ENCODE measurements at places on chromosomes 7 and 10.

- DNase-seq = no peak
These were observed 21.1 kb downstream of the C7orf33 start for GRCh38 chr7:148611692-148612091.

DNA sequence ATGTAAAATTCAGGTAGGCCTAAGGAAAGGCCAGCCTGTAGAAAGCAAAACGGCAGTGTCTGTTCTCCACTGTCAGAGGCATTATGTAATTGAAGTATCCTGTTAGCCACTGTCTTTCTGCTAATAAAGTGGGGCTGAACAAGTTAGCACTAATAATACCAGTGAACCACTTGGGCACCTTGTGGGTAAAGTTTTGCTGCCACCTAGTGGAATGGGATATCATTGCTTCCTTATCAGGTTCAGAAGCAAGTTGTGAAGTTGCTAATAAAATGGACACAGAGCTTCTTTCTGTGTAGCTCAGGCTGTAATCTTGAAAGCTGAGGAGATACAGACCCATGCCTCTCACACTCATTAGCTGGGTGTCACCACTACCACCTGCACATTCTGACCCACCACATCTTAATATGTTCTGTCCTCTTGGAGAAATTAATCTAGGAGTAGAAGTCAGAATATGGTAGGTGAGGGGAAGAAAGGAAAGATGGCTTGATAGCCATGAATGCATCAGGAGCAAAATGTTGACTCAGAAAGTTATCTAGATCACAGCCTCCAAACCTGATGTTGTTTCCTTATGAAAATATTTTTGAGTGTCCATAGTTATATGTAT is 175.1 kb downstream of the SEPTIN7 start:
- no peak for DNase-seq

DNA sequence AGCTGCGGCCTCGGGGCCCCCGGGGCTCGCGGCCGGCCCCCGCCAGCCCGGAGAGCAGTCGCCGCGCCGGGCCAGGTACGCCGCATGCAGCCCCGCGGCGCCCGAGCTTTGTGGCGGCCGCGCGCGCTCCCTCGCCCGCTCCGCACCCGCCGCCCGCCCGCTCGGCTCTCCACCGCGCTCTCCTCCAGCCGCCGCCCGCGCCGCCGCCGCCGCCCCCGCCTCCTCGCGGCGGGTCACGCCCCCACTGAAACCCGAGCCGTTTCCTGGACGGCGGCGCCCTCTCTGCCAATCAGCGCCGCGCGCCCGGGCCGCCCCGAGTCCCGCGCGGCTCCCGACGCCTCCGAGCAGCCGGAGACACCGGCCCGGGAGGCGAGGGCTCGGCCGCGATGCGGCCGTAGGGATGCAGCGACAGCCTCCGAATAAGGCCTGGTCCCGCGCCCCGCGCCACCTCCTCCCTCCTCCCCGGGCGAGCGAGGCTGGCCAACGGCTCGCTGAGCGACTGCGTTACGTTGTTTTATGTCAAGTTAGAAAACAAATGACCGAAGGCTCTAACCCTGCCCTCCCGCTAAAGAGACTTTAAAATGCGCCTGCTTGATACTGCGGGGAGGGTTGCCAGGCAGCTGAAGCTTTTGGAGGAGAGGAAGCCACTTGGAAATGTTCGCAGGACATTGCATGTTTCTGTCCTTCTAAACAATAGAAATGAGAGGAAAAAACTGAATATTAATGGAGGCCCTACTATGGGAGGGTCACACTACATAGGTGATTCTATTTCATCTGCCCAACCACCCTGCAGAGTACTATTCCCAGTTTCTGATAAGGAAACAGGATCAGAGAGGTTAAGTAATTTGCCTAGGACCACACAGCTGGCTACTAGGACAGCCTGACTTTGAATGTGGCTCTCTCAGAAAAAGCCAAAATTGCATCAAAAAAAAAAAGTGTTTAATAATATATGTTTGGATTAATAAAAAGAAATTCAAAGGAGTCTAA is at the start of gene FGFR2:
Gene FGFR2 (minus strand): TSS at position 182 of the 987 bp plus-strand sequence. CDS start 4,627 bp downstream, outside the sequence.
- DNase-seq = peak; percentile 56

GRCh38 chr10:51700228-51700817 is 928 bp upstream of the CSTF2T start:
- DNase-seq = no peak

DNA sequence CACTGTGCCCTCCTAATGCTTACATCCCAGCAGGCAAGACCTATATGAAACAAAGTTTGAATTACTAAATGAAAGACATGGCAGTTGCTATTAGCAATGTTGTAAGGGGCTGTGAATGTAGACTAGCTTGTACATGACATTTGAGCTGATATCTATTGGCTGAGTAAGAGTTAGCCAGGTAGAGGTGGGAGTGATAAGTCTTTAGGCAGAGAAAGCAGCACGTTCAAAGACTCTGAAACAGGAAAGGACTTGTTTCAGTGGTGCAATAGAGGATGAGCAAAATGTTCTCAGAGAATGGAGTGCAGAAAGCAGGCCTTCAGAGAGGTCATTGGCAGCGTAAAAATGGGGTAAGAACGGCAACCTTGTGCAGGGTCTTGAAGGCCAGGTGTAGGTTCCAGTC is 687.6 kb downstream of the AUTS2 start:
- DNase-seq = no peak

DNA sequence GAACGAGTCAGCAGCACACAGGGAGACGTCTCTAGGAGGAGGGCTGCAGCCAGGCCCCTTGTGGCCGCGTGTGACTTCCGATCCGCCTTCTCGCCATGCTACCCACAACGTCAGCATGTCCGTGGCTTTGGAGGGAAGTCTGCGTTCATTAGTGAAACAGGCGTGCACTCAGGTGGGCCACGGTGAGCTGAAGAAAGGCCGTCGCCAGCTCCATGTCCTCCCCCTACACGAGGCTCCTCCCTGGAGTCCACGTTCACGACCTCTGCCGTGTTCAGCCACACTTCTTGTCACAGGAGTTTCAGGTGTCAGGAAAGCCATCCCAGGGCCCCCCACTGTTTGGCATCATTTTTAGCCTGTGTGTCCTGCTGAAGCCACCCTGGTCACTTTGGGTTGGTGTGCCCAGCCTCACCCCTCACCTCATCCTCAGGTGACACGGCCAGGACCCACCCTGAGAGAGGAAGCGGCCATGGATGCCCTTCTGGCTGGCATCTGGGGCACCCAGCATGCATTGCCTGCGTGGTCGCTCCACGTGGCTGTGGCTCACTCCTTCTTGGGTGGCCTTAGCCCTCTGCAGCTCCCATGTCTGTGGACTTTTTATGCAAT is 310.6 kb upstream of the SHH start:
- DNase-seq = no peak

DNA sequence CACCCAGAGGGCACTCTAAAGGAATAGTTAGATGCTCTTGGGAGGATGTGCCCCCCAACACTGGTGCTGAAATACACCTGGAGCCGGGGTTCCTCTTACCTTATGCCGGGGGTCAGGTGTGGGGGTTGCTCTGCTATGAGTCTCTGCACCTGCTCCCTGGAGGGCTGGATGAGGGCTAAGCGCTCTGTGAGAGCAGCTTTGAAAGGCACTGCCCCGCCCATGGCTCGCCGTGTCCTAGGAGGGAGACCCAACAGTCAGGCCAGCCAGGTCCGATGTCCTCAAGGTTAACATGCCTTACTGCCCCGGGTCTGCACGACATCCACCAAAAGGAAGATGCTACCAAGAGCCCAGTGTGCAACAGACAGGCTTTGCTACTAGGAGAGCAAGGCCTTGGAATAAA is 31.7 kb downstream of the PSPH start:
- no peak for DNase-seq

GRCh38 chr10:70588859-70589570 is 13.5 kb downstream of the PRF1 start:
- no peak for DNase-seq

DNA sequence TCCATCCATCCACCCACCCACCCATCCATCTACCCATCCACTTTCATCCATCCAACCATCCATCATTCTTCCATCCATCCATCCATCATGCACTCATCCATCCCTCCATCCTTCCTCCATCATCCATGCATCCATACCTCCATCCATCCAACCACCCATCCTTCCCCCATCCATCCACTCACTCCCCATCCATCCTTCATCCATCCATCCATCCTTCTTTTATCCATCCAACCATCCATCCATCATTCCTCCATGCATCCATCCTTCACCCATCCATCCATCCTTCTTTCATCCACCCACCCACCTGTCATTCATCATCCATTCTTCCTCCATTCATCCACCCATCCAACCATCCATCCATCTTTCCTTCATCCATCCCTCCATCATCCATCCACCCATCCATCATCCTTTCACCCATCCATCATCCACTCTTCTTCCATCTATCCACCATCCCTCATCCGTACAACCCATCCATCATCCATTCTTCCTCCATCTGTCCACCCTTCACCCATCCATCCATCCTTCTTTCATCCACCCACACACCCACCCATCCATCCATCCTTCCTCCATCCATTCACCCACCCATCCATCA is 428.2 kb downstream of the DNAJB6 start:
- no peak for DNase-seq

- no peak for DNase-seq
These were observed 513.6 kb downstream of the HTR7 start for GRCh38 chr10:90344226-90344625.

DNA sequence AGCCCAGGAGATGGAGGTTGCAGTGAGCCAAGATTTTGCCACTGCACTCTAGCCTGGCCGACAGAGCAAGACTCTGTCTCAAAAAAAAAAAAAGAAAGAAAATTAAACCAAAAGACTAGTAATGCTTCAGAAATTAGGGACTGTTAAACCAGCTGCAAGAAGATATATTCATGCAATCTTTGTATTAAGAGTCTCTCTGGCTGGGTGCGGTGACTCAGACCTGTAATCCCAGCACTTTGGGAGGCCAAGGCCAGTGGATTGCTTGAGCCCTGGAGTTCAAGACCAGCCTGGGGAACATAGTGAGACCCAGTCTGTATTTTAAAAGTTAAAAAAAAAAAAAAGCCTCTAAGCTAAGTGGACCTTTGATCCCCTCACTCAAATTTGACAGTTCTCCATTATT is 2.5 kb upstream of the HNRNPF start:
- no peak for DNase-seq

- DNase-seq = no peak
These were observed 530 bp upstream of the ANXA7 start for GRCh38 chr10:73414230-73414945.

DNA sequence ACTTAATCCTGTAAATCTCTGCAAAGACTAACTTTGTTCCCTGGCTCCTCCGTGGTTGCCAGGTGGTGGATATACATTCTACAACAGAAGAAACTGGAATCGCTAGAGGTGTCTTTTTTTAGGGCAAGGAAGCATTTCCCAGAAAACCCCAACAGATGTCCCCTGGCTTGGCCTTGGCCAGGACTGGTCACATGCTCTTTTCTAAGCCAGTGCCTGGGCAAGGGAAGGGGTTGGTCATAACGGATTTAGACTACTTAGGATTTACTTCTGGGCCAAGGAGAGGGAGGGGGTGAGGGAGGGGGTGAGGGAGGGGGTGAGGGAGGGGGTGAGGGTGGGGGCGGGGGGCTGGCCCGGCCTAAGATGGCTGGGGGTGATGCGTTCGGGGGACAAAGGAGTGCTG is 105.7 kb downstream of the SNX10 start:
- DNase-seq = no peak

GRCh38 chr10:43969506-43969905 is 320.8 kb upstream of the ZNF32 start:
- DNase-seq = no peak

- DNase-seq = no peak
These were observed 75.1 kb downstream of the LYZL2 start for GRCh38 chr10:30554440-30554825.

DNA sequence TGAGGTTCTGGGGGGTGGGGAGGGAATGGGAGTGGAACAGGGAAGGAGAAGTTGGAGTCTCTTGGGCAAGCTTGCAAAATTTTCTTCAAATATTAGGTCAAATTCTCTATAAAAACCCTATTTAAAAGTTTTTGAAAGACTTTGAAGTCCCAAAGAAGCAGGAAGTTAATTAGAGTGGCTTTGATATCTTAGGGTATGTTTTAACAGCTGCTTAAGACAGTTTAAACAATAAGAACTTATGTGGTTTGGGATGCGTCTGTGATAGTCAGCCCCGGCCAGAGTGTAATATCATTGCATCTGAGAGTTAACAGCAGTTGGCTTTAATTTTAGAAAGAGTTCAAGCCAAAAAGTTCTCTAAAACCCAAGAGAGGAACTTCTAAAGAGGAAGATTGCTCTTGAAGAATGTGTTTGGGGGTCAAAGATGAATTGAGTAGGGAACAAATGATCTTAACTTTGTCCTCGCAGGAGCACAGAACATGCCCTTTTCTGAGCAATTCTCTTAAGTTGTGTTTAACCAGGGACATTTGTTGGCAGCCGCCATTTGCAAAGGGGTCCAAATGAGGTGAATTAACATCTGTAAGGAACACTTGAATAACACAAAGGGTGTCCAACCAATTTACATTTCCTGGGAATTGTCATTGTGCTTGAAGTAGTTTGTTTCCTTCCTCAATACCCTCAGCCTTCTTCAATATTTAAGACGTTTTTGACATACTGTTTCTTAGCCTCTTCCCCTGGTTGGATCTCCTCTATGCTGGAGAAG is 182.4 kb downstream of the PTEN start:
- no peak for DNase-seq

GRCh38 chr10:50550291-50550839 is 73.4 kb downstream of the SGMS1 start:
- no peak for DNase-seq

GRCh38 chr10:77581738-77582137 is 55.9 kb downstream of the KCNMA1 start:
- DNase-seq = no peak

DNA sequence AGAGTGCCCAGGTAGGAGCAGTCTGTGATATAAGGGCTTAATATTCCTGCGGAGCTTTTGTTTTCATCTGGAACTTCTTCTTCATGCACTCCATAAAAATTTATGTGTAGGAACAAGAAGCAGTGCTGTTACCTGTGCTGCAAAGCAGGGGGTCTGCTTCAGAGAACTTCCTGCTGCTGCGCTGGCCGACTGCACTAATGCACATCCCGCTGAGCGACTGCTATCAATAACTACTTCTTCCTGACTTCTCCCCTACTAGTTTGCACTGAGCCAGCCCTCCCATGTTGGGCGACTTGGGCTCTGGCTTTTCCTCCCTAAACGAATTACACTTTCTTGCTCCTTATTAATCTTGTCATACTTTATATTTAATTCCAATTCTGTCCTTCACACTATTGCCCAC is 150.3 kb downstream of the NEBL start:
- DNase-seq = no peak

DNA sequence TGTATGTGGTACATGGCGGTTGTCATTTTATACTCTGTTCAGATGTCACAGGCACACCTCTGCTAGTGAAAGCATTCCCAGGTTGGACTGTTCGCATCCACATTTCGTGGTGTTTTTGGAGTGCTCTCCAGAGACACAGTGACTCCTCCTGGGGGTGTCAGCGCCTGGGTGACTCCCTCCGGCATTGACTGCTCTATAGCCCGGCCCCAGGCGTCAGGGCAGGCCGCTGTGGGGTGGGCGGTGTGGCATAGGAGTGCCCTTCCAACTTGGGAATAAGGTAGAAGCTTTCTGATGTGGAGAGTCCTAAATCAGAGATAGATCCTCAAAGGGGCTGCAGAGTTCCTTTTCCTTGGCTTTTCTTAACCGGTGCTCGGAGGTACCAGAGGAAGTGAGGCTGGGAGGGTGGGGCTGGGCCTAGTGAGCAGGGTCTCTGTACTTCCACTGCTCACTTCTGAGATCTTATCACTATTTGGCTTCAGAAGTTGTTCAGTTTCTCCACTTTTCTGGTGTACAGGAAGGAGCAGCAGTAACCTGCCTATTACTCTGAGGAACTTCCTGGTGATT is 32.3 kb downstream of the CCNY start:
- DNase-seq = no peak
